H54 (cell line): ENCODE measurements at places on chromosomes 3 and 15.

DNA sequence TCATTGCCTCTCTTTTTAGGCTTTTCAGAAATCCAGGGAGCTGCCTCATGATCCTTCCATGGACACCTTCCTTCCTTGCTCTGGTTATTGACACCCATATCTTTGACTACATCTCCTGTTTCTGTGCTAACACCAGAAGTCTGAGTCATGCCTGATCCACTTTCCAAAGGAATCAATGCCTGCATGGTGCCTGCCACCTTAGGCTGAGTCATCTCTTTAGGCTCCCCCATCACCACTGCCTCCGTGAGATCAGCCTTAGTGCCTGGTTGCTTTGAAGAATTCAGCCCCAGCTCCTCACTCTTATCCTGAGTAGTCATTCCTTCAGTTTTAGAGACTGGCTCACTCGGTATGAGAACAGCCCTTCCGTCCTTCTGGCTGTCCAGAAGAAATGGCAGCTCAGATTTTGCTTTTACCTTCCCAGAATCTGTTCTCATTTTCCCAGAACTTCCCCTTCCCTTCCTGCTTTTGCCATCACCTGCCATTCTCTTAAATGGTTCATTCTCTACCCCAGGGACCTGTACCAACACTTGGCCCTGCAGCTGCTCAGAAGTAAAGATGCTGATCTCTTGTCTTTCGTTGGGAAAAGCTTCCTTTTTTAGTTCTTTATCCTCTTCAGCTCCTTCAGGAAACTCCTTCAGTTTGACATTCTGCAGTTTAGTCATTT, 105.3 kb downstream of the MAP4 start:
- DNase-seq = peak; percentile 68

GRCh38 chr15:36428102-36428845, 151.2 kb upstream of the CDIN1 start:
- DNase-seq = peak; percentile 27

DNA sequence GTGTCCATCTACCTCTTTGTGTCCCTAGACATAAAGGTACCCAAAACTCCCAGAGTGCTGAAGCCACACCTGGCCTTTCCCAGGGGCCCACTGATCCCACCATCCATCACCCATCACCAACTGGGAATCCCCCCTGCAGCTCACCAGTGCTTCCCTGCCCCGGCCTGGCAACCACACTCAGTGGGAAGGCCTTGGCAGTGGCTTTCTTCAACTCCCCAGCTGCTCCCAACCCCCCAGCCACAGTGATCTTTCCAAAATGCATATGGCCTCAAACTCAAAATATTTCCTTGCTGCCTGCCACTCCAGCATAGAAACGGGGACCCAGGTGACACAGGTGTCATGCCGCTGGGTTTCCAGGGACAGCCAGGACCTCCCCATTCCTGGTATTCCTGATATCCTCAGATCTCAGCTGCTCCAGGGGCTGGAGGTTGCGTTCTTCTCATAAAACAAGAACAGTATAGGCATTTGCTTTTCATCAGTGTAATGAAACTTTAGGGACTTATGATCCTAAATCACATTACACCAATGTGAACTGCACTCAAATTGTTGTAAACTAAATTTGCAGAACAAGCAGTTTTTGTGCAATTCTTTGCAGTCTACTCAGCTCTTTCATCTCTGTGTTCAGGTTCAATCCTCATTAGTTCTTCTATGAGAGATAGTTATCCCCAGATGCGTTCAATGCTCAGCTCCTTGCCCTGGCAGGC, 1.3 kb downstream of the OCA2 start:
- no peak for DNase-seq

DNA sequence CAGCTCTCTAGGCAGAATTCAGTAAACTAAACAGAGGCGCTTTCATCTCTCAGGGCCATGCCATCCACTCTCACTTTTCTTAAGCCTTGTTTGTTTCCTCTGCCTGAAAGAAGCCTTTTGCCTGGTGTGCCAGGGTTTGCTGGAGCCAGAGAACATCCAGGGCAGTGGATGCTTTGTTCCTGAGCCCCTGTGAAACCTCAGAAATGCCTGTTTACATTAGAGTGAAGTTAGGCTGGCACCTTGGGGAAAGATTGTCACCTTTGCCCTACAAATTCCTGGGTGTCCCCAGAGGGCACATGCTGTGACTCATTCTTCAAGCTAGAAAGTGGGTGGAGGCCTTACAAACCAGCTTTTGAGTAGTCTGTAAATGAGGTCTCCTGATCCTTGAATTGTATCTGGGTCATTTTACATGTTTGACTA, 10.7 kb upstream of the TRAK1 start:
- peak; percentile 61 for DNase-seq

DNA sequence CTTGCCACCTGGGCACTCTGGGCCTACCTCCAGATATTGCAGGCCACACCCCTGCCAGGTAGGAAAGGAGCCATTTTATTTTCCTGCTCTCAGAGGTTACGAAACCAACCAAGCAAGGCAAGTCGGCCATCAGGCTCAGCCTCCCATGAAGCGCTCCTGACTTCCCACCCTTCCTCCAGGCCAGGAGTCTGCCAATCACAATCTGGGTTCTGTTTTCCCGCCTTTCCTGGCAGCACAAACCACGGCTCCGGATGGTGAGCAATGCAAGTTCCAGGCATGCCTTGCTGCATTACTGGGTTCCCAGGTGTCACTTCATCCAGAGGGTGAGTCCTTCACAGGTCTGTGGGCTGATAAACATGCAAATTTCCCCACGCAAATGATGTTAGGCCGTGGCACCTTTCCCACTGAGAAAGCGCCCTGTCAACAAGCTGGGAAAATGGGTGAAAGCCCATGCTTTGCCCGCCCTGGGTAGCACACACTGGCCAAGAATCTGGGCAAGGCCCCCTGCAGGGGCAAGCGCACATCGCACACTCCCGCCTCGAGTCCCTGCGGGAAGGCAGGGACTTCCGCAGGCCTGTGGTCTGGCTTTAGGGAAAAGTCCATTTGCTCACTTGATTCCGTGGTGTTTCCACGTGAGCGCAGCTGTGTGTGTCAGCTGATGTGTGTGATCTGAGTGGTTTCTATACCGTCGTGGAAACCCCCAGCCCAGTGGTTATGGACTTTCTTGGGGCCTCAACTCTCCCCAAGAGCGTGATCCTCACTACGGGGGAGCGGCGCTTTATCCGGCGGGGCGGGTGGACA, 61.6 kb upstream of the RYK start:
- no peak for DNase-seq

GRCh38 chr15:33022629-33023028, 171.9 kb downstream of the FMN1 start:
- peak; percentile 42 for DNase-seq

- DNase-seq = no peak
Measured at GRCh38 chr3:152839511-152839910, 4.6 kb downstream of the P2RY1 start.

DNA sequence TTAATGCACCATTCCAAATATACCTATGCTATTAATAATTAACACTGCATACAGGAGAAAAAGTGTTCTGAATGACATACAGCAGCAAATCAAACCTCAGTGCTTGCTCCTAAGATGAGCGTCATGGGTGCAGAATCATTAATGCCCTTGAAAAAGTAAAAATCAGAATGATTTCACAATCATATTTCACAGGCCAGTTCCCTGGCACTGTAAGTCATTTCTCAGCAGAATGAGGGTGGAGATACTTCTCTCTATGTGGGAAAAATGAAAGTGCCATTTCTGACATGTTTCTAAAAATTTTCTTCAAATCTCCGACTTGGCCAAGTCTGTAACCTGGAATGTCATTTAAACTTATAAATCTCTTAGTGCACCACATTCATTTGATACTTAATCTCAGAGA, 549.8 kb upstream of the AGTR1 start:
- DNase-seq = no peak

GRCh38 chr15:76368122-76368621, 31.6 kb downstream of the ISL2 start:
- DNase-seq = no peak
